ENCODE measurements at places on chromosomes 12 and 14.

DNA sequence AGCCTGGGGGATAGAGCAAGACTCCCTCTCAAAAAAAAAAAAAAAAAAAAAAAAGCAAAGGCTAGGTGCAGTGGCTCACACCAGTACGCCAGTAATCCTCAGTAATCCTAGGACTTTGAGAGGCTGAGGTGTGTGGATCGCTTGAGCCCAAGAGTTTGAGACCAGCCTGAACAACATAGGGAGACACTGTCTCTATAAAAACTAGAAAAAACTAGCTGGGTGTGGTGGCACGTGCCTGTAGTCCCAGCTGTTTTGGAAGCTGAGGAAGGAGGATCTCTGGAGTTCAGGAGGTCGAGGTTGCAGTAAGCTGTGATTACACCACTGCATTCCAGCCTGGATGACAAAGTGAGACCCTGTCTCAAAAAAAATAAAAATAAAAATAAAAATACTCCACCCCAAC, 8.9 kb upstream of the RBM25 start:
- DNase-seq = no peak

DNA sequence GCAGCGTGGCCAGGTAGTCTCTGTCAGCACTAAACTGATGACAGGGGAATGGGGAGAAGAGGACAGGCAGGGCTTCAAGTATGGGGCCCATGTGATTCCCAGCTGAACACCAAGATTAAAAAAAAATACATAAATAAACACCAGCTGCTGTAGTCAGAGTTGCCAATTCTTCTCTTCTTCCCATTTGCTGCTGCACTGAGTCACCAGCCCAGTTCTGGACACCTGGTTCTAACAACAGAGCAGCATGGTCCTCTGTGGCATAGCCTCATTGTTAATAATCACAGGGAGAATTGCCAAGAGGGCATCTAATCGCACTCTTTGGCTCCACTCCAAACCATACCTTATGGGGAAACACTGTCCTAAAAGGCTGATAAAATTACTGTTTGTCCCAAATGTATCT, 15.1 kb downstream of the PPM1H start:
- peak; percentile 20 for DNase-seq

- no peak for DNase-seq
Observed at GRCh38 chr12:71892059-71892458, 46.6 kb upstream of the TPH2 start.

DNA sequence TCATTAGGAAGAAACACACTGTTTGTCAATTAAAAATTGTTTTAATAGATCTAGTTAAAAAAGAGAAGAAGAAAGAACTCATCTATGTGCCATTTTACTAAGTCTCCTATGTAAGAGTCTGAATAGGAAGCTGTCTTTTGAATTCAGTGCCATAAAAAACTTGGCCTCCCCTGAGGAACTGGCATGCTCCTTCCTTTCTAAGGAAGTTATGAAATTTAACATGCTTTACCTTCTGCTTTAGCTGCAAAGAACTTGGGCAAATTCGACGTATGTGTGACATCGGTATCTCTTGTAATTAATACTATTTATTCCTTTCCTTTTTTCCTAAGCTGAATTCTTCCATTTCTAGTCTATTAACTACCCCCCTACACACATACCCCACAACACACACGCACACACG, 12.5 kb downstream of the TM7SF3 start:
- no peak for DNase-seq

- no peak for DNase-seq
Observed at GRCh38 chr14:93195316-93195999, 10.3 kb downstream of the LYSET start.

GRCh38 chr12:90404071-90404470, 550.9 kb downstream of the CCER1 start:
- no peak for DNase-seq

DNA sequence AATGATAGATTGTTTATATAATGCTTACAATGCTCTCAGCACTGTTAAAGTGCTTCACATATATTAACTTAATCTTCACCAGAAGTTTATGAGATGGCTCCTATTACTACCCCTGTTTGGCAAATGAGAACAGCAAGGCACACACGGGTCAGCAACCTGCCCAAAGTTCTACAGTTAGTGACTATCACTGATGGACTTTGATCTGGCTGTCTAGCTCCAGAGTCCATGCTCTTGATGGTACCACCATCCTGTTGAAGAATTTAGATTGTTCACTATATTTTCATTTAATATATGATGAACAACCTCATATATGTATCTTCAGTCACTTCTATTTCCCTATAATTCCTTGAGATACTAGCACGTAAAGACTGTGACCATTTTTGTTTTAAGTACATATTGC, 10.6 kb downstream of the GLIPR1 start:
- DNase-seq = no peak

- no peak for DNase-seq
Observed at GRCh38 chr14:83533734-83534133, 1996.2 kb upstream of the FLRT2 start.

DNA sequence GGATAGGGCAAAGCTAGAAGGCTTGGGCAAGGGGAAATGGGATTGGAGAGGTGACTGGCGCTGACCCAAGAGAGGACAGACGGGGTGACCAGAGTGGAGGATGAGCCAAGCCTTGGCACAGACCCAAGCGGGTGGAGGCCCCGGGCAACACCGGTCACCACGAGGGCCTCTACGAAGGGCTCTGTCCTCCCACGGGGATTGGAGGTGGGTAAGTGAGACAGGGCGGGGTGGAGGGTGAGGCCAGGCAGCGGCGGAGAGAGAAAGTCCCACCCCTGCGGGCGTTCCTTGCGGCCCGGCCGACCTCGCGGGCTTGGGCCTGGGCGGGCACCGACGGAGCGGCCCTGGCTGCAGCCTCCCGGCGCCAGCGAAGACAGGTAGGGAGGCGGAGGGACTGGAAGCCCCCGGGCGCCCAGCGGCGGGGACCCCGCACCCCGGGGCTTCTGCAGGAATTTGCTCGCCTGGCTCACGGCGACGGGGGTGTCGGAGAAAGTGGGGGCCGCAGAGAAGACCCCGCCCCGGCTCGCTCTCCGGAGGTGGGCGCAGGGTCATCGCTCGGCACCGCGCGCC, at the start of gene PAPLN:
Gene PAPLN (plus strand): TSS at position 288 of the 567 bp plus-strand sequence. CDS start 2,273 bp downstream, outside the sequence.
- DNase-seq = no peak

DNA sequence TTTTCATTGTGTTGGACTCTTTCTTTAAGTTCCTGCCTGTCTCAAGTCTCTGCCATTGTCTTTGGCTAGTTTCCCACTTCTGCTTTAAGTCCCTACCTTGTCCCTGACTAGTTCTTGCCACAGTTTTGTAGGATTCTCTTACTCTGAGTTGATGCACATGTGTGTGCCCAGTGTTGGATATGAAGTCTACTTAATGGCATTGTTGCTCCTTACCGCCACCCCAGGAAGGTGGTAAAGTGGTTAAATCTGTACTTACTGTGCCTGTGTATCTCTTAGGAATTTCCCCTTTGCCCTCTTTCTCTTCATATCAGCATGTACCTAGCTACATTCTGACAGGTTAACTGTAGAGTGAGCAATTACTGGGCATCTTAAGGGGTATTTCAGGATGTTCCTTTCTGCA, 227.1 kb downstream of the NUBPL start:
- DNase-seq = no peak

DNA sequence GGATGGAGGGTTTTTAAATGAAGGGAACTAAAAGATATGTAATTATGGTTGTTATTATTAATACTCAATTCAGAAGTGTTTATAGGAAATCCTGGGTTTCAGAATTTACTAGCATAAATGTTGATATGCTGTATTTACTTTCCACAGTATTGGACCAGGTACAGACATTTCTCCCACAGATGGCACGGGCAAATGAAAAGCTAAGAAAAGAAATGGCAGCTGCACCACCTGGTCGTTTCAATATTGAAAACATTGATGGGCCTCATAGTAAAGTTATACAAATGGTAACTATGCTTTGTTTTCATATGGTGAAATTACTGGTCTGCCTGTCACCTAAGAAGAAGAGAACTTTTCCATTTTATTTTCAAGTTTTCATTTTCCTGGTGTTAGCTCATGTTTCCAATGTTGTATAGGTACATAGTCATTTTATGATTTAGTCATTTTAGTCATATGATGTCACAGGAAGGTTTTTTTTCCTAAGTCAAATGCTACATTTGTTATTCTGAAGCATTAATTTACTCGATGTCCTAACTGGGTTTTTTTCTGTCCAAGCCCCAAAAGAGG, 5.5 kb downstream of the NOPCHAP1 start:
- DNase-seq = no peak

DNA sequence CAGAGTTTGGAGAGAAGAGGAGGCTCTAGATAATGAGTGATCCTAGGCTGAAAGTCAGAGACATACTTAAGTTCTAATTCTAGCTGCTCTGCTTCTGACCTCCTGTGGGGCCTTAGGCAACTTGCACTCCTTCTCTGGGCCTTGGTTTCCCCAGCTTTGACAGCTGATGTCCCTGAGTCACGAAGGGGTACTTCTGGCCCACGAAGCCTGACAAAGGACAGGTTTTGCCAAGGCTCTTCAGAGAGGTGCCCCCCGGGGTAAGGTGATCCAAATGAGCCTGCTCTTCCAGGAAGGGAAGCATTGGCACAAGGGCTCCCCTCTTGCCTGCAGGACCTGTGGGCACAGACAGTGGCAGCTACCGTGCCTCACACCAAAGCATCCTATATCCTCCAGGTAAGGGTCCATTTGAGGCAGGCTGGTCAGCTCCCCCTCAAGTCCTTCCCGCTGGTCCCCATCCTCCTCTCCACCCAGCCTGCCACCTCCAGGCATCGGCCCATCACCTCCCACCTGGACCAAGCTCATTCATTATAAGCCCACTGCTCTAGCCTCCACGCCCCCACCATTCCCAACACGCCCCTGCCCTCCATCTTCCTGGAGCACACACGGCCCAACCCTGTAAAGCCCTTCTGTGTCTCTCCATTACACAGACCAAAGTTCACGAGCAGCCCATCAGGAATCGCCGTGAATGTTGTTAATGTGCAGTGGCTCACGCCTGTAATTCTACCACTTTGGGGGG, 1.9 kb upstream of the PPP1R13B start:
- DNase-seq = no peak

DNA sequence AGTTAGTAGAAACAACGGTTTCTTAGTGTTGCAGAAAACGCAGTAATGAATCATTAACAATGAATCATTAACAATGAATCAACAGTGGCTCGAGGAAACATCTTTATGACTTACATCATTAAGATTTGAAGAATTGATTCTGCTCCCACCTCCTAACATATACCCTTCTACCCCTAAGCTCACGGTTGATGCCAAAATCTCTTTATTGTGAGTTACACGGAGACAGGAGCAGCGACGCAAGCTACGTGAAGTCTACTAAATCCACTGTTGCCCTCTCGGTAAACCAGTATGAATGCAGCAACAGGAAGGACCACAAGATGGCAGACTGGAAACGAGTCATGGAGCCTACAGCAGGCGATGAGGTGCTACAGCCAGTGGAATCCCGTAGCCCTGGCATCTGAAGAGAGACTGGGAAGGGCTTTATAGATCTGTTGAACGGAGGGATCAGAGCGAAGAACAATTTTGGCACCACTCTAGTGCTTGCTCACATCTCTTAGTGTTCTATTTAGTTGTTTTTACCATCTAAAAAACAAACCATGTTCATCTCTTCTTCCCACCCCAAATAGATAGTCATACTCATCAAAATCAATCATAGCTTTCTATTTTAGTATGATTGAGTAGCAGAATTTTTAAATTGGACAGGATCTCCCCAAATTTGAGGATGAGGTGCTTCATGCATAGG, 332.7 kb downstream of the DUSP6 start:
- peak; percentile 91 for DNase-seq

DNA sequence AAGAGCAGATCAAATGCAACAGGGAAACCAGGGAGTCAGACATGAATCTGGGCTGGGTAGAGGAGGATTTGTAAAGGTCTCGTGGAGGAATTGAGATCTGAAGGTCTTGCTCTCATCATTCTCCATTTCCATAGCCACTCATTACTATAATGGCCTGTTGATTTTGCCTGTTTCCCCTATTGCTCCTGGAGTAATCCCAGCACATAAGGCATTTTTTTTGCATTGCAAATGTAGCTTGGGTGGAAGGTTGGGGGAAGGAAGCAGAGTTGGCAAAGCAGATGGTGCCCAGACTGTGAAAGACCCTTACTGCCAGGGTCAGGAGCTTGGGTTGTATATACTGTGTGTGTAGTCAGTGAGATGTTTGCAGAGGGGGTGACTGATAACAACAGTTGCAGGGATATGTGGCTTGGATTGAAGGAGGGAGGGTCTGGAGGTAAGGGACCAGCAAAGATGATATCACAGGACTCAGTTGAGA, 116.0 kb downstream of the TTC6 start:
- no peak for DNase-seq

DNA sequence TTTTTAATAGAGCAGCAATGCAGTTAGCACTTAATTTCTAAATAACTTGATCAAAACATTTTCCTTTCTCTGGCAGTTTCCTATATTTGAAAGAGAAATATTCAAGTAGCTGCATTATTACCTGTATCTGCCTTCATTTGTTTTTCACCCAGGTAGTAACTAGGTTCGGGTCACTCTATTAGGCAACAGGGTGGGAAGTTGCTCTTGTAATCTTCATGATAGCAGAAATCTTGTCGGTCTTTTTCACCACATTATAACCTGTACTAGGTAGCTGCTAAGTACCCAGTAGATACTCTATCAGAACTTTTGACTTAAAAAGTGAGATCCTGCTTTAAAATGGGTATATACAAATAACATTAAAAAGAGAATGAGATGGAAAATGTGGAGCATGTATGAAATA, 2.4 kb upstream of the PIK3C2G start:
- no peak for DNase-seq

- peak; percentile 11 for DNase-seq
Observed at GRCh38 chr12:62522984-62523383, 56.4 kb downstream of the MON2 start.

DNA sequence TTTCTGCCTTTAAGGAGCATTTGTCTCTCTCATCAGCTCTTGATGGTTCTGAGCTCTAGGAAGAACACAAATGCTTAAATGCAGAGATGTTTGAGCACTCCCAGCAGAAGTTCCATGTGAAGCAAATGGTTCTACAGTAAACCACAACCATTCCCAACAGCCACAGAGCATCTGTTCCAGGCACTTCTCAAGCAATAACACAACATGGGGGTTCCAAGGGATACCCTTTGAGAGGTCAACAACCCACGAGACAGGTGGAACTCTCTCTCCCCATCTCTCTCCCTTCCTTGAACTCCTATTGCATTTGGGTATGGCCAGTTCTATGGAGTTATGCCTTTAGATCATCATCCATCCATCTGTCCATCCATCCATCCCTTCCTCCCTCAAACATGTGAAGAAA, 5.2 kb upstream of the COL2A1 start:
- DNase-seq = no peak

- DNase-seq = peak; percentile 71
Observed at GRCh38 chr14:89373185-89373584, 43.8 kb downstream of the FOXN3 start.

DNA sequence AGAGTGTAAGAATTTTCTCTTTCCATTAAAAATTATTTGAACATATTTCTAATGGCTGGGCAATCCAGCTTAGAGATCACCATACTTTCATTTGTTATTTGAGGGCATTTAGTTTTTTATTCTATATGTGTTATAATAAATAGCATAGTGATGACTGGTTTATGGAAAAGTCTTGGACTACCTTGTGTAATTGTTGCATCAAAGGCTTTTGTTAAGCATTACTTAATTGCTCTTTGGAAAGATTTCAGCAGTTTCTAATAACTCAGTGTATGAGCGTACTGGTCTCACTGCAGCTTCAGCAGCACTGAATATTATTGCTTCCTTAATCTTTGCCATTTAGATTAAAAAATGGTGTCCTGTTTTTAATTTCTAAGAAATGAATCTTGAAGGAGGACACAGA, 22.8 kb downstream of the TMEM19 start:
- DNase-seq = peak; percentile 79

GRCh38 chr12:101498252-101498651, 23.1 kb downstream of the SPIC start:
- no peak for DNase-seq

GRCh38 chr14:74155749-74156148, 71.0 kb downstream of the LIN52 start:
- DNase-seq = no peak
